Stimulated activated CD4-positive, alpha-beta T cell treated with anti-CD3 and anti-CD28 coated beads, Interleukin-1b, Interleukin-23, amount 100 ng/mL, for 24 hours (primary cell): ENCODE measurements at places on chromosomes 11 and 22.

GRCh38 chr11:103779054-103779453 is 257.4 kb upstream of the DDI1 start:
- DNase-seq, result no peak

GRCh38 chr11:85495918-85496317 is 131.2 kb downstream of the DLG2 start:
- DNase-seq, result no peak

GRCh38 chr11:126162306-126163030 is 49.0 kb downstream of the RPUSD4 start:
- DNase-seq, result no peak

DNA sequence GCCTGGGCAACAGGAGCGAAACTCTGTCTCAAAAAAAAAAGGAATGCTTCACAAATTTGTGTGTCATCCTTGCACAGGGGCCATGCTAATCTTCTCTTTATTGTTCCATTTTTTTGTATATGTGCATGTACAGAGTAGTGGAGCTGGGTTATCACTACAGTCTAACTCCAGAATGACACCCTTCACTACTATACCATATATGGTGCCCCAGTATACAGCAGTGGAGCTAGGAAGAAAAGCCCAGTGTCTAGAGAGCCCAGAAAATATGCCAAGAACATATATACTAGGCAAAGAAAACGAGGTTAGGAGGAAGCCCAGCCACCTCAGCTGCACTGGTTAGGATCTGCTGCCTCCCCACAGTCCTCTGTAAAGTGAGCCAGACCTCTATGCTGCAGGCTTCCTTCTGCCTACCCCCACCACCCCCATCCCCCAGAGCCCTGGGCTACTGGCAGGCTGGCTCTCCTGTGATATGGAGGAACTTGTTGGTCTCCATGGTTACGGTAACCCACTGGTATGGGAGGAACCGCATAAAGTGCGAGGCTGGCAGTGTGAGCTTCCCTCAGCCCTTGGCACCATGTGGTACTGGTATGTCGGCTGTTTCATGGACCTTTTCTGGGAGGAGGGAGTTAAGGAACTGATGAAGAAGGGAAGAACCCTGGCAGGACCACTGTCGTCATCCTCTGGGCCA is 34.3 kb downstream of the RCOR2 start:
- no peak for DNase-seq
